ENCODE measurements at places on chromosomes 6 and 20.
A peak's percentile ranks its signal among the peaks of the same experiment; 100 is the strongest.

- DNase-seq = no peak
These were observed 30.5 kb downstream of the COL20A1 start for GRCh38 chr20:63323357-63323981.

GRCh38 chr20:18287546-18287914 lies 797 bp upstream of the ZNF133 start:
- DNase-seq = no peak

GRCh38 chr6:89554106-89554505 lies 84.4 kb downstream of the LYRM2 start:
- peak; percentile 28 for DNase-seq

GRCh38 chr20:37393196-37393862 lies 47.4 kb downstream of the SRC start:
- no peak for DNase-seq

- DNase-seq = no peak
These were observed 38.3 kb upstream of the ATXN1 start for GRCh38 chr6:16799279-16800193.

DNA sequence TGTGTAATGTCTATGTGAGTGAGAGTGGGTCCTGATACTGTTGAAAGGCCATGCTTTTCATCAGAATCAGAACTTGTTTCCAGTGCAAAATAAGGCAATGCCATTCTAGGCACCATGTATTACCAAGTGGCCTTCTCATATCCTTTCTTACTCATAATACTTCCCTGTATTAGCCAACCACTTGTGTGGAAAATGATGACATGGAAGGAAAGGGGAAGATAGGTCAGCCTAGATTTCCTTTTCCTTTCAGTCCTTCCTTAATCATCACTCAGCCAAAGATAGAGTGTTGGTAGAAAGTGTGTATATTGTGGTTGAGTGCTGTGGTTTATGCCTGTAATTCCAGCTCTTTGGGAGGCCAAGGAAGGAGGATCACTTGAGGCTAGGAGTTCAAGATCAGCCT lies 158.6 kb upstream of the PREP start:
- DNase-seq = no peak

DNA sequence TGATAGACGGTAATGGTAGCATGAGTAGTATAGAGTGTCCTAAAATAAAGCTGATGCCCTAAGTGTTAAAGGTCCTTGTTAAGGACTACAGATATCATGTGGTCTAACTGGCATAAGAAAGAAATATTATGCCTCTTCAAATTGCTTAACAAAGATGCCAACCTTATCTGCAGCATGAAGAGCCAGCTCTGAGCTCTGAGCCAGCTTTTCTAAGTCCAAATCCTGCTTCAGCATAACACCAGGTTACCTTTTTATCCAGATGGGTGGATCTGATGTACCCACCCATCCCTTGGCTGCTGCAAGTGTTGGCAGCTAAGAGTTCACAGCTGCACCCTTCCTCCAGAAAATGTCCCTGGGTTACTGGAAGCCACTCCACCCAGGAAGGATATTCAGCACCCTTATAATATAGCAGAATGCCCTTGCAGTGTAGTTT lies 83.8 kb downstream of the TENT5A start:
- no peak for DNase-seq

DNA sequence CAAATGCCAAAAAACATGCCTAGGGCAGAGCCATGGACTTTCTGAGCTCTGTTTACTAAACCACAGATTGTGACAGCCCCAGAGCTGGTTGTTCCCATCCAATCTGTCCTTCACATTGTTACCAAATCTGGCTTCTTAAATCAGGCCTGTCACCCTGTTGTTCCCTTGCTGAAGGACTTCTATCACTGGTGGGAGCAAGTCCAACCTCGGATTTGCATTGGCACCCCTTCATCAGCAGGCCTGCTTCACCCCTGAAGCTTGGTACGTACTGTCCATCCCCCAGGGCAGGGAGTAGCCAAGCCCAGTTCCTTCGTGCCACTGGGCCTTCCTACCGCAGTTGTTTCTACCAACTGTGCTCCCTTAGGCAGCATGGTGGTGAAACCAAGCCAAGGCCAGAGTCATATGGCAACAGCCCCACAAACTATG lies 357.3 kb upstream of the JARID2 start:
- no peak for DNase-seq

GRCh38 chr6:21208081-21208795 lies 385.3 kb upstream of the SOX4 start:
- no peak for DNase-seq

DNA sequence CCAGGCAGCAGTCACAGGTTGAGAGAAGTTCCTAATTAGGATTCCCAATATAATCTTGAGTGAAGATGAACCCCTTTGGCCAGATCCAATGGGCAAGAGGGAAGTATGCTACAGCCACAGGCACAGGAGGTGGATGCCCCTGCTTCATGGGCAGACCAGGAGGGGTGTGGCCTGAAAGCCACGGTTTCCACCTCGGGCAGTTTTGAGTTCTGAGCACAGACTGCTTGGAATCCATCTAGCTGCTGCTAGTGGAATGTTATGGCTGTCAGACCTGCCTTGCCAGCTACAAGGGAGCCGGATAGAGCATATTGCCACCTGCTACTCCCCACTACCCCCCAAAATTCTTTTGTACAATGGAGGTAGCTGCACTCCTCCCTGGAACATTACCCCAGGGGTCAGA lies 672.9 kb downstream of the HACE1 start:
- DNase-seq = no peak

DNA sequence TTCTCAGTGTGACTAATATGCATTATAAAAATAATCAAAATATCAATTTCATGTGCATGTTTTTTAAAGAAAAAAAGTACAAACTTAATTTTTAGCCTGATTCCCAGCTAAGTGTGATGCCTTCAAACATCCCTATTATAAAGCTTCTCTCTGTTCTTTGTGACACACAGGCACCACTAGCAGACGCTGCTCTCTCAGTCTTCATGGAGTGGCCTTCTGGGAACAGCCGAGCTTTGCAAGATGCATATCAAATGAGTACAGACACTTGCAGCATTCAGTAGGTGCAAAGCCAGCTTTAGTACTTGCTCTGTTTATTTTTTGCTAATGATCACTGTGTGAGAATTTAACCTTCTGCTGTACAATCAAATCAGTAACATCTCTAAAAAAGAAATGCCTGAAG lies 340.0 kb downstream of the ADGRB3 start:
- peak; percentile 35 for DNase-seq

DNA sequence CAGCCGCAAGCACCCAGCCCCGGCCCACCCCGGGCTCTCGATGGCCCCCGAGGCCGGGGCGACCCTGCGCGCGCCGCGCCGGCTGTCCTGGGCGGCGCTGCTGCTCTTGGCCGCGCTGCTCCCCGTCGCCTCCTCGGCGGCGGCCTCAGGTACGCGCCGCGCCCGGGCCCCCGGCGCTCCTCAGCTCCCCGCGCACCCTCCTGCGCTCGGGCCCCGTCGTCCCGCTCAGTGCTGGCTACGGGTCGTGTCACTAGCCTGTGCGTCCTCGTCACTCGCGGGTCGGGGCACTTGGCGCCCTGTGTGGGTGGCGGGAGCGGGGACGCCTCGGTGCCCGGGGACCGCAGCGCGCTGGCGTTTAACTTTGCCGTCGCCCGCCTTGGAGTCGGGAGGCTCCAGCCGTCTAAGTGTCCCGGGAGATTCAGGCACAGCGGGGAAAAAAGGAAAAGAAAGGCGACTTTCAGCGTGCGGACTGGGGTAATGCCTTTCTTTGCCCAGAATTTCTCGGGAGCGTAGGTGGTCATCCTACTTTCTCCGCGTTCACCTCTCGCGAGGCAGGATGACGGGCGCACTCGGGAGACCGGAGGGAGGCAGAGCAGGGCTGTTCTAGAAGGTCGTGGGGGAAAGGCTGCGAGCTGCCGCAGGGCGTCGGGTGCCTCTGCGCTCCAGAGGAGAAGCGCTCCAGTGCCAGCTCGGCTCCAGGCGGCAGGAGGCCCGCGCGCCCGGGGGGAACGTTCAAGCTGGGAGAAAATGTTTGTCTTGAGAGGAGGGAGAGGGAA lies 545 bp downstream of the FNDC1 start:
- DNase-seq = no peak

DNA sequence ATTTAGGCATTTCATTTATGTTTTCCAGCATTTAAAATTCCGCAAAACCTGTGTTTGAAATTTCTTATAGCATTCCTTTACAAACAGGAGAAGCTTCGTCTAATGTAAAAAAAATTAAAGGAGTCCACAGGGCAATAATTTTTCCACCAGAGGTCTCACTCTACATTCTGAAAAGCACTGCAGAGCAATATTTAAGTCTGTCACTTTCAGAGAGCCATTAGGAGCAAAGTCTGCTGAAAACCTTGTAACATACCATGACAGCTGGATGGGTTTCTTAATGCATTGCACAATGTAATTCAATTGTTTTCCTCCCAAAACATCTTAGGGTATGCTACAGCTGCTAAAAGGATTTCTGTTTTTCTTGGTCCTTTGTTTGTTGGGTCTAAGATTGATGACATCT lies 18.0 kb downstream of the BAG2 start:
- no peak for DNase-seq

GRCh38 chr6:154127657-154128056 lies 88.6 kb downstream of the OPRM1 start:
- no peak for DNase-seq

DNA sequence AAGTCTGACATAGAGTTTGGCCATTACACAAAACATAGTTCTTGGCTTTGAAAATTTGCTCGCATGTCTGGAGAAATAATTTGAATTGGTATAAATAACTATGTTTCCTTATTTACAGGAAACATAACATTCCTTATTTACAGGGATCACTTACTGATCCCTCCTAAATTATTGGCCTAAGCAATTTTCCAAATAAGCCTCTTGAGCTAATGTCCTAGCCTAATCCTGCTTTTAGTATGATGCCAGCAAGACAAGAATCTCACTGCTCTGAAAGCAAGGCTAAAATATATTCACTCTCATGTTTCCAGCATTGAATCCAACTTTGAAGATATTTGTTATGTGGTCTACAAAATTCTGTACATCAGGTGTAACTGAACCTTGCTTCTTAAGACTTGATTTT lies 4.1 kb upstream of the TBC1D32 start:
- no peak for DNase-seq

- peak; percentile 76 for DNase-seq
These were observed 3.1 kb upstream of the CABLES2 start for GRCh38 chr20:62409931-62410745.

DNA sequence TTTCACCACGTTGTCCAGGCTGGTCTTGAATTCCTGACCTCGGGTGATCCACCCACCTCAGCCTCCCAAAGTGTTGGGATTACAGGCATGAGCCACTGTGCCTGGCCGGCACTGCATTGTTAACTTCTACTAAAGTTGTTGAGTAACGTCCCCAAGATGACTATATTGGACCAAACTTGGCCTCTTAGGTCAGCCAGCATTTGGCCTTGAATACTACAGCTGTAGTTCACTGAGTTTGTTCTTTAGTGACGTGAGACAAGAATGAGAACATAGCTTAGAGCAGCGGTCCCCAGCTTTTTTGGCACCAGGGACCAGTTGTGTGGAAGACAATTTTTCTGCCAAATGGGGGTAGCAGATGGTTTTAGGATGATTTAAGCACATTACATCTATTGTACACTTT lies 237.1 kb downstream of the TBC1D7 start:
- DNase-seq = no peak

GRCh38 chr6:116761779-116762178 lies 3.7 kb downstream of the FAM162B start:
- DNase-seq = no peak

- no peak for DNase-seq
These were observed 65.6 kb downstream of the TRMT6 start for GRCh38 chr20:5884465-5885335.

- no peak for DNase-seq
These were observed 528.7 kb downstream of the DOK5 start for GRCh38 chr20:55004044-55004443.

DNA sequence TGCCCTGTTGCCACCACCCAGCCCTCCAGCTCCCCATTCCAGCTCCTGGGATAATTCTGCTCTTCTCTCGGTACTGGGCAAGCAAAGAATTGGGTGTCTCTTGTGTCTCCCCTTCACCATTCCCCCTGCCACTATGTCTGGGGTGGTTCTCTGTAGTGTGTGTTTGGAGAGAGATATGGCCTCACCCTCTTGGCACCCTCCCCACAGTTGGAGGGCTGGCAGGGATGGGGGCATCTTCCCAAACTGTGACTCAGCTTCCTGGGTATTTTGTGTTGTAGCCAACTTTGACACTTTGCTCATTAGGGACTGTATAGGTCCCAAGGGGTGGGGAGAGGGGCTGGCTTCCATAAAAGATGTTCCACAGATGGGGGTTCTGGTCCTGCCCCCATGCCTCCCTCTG lies 1.7 kb downstream of the TNXB start:
- DNase-seq = no peak

DNA sequence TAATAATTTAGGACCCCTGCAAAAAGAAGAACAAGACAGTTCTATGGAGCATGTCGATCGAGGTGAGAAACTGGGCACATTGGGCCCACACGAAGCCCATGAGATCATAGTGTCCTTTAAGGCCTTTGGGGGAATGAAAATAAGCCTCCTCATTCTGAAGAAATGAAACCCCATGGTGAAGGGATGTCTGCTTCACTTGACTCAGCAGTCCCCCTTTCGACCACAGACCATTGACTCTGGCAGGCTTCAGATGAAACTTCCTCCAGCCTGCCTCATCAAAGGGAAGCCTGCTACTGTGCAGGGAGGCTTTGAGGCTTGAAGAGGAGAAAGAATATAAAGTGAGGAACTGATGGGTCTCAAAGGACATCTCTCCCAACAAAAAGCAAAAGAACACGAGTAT lies 144.2 kb upstream of the FBXL4 start:
- DNase-seq = no peak

DNA sequence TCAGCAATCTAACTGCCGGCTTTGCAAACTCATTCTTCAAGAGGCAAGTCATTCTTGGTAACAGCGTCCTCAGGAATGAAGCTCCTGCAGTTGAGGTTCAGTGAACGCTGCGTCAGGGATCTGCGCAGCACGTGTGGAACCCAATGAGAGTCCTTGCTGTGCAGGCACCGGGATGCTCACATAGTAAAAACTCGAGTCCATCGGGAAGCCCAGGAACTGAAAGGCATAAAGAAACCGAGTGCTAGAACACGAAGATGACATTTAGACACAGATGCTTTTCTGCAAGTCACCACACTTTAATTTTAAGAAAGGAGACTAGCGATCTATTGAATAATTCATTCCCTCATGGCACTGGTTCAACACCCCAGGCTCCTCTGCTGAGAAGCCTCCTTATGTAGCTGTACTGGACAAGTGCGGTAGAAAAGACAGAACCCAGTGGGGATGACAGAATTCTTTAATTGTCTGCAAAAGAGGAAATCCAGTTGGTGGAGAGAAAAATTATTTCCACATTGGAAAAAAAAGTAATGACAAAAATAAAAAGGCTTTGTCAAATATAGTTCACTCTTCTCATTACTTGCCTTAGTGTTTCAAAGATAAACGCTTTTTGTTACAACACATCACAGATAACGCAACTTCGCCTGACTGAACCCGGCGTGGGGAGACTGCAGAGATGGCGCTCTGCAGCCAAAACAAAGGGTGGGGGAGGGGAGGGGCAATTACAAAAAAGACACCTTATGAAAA lies 1.9 kb upstream of the AFDN start:
- DNase-seq = no peak

- DNase-seq = no peak
These were observed 34.3 kb downstream of the GPLD1 start for GRCh38 chr6:24455061-24455460.

DNA sequence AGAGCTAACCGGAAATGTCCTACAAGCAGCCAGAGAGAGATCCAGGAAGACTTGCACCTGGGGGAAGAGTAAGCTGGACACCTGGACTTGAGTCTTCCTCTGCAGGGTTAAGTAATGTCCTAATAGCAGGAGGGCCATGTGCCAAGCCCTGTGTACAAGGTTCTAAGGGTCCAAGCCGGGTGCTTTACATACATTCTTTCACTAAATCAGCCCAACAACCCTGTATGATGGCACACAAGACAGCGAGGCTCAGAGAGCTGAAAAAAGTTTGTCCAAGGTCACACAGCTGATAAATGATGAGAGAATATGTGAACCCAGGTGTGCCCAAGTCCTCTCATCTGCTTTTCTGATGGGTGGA lies 215.1 kb upstream of the CDYL start:
- no peak for DNase-seq
